Renal pelvis (tissue), 12 donors: ENCODE measurements at places on chromosomes 4 and X. TPM values are rescaled to one million over a fixed set of nuclear protein-coding genes. Genes with fewer than 3 reads are reported as not detected.

Gene ARHGAP4
- polyA plus RNA-seq: 40.7 TPM

Gene GAGE1
- polyA plus RNA-seq: not detected

Gene DUX4
- polyA plus RNA-seq: not detected

Gene IL21
- polyA plus RNA-seq: not detected

DNA sequence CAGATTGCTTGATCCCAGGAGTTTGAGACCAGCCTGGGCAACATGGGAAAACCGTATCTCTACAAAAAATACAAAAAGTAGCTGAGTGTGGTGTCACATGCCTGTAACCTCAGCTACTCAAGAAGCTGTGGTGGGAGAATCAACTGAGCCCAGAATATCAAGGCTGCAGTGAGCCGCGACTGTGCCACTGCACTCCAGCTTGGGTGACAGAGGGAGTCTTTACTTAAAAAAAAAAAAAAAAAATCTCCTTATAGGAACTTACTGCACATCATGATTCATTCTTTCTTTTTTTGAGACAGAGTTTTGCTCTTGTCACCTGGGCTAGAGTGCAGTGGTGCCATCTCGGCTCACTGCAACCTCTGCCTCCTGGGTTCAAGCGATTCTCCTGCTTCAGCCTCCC is 24.3 kb downstream of the UPF3B start:
- no peak for DNase-seq
